AG08395 (cell line): ENCODE measurements at places on chromosomes 1 and 21.
A peak's percentile ranks its signal among the peaks of the same experiment; 100 is the strongest.

DNA sequence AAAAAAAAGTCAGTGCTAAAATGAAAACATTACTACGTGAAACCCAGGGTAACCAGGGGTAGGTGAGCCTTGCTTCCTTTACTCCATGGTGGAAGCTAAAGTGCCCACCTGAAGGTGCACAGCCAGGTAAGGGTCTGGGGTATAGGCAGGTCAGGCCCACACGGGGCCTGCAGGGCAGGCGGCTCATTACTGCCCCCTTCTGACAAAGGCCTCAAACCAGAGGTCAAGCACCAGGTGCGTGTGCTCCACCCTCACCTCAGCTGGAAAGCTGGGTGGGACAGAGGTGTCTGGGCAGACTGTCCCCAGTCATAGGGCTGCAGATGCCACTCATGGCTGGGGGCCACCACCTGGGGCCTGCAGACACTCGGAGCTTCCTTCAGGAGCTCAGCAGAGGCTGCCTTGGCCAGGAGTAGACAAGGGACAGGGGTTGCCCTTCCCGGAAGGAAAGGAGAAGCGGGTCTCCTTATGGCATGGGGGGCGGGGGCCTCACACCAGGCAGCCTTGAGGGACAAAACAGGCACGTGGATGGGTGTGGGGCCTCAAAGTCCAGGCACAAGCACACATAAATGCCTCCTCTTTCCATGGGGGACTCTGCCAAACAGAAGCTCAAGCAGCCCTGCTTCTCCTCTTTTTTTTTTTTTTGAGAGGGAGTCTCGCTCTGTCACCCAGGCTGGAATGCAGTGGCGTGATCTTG is 36.2 kb downstream of the ACOT7 start:
- DNase-seq = no peak

GRCh38 chr21:41410767-41411448 is 15.1 kb upstream of the MX1 start:
- no peak for DNase-seq

DNA sequence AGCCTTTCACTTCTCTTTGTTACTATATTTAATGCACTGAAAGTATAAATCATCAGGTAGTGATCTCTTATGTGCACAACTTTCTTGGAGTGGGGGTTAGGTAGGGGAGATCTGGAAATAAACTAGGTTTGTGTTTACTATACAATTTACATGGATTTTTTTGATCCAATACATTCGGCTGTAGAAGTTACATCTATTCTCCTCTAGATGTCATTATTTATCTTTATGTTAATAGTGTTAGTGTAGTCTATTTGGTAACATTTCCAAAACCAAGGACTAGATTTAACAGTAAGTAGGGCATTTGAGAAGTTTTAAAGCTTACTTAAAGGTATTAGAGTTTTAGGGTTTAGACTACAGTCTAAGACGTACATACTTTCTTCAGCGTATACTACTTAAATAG is 5.4 kb downstream of the VPS45 start:
- peak; percentile 37 for DNase-seq

- no peak for DNase-seq
Observed at GRCh38 chr1:1985375-1986050, 18.1 kb downstream of the CFAP74 start.

- peak; percentile 79 for DNase-seq
Observed at GRCh38 chr1:234863551-234863971, 253.6 kb upstream of the IRF2BP2 start.

DNA sequence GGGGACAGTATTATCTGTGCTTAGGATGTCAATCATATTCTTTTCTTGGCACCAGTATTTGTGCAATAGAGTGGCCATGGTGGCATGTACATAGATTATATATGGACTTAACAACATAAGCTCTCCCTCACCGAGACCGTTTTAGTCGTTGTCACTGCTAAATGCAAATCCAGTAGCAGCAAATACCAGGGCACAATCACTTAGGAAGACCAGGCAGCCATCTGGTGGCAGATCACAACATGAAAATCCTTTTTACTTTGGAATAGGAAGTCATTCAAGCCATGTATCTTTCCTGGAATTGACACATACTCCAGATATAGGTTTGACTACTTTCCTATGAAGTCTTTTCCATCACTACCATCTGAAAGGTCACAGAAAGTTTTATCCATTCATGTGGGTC is 53.2 kb upstream of the C1orf87 start:
- no peak for DNase-seq

GRCh38 chr1:183276386-183277080 is 90.5 kb downstream of the LAMC2 start:
- DNase-seq = no peak

- DNase-seq = no peak
Observed at GRCh38 chr1:27760426-27760825, 12.6 kb upstream of the STX12 start.

GRCh38 chr1:192952646-192953045 is 106.5 kb downstream of the UCHL5 start:
- DNase-seq = peak; percentile 15

GRCh38 chr1:29591601-29592260 is 355.4 kb downstream of the PTPRU start:
- DNase-seq = no peak

DNA sequence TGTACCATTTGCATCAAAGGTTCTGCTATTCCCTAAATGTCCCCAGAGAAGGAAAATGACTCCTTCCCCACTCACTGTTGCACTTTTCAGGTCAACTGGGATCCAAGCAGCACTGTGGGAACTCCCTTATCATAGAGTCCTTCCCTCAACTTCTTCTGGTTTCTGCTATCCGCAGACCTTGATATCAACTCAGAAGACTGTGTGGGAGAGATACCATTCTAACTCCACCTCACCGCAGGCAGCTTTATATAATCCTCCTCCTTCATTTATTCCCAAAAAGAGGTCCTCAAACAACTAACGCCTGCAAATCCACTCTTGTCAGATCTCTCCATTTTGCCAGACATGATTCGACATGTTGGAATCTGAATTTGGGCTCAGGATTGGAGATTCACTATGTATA is 27.3 kb downstream of the LHX9 start:
- no peak for DNase-seq

GRCh38 chr1:48673332-48674105 is 103.2 kb downstream of the BEND5 start:
- DNase-seq = no peak

- DNase-seq = peak; percentile 82
Observed at GRCh38 chr1:197799271-197799670, 24.0 kb upstream of the DENND1B start.
